ENCODE measurements at places on chromosomes 6 and 20. TPM values are rescaled to one million over a fixed set of nuclear protein-coding genes. Genes with fewer than 3 reads are reported as not detected.

TSHZ2 gene
- not detected for total RNA-seq

MLN gene
- total RNA-seq = not detected

NRSN1 gene
- not detected for total RNA-seq

NTSR1 gene
- 0.56 TPM for total RNA-seq

LINC00237 gene
- not detected for total RNA-seq

HLA-F gene
- not detected for total RNA-seq

C20orf202 gene
- total RNA-seq = not detected

TMC2 gene
- not detected for total RNA-seq

OLIG3 gene
- total RNA-seq = not detected

MMP24 gene
- 0.36 TPM for total RNA-seq

OPRL1 gene
- 0.36 TPM for total RNA-seq

XKR7 gene
- not detected for total RNA-seq

CST7 gene
- not detected for total RNA-seq

PARD6B gene
- total RNA-seq = 0.90 TPM

ADAM33 gene
- under 0.01 TPM for total RNA-seq

MYL9 gene
- total RNA-seq = 97.5 TPM

ZNF391 gene
- 0.28 TPM for total RNA-seq

PMEPA1 gene
- total RNA-seq = 1.4 TPM

PRDM1 gene
- 6.9 TPM for total RNA-seq

CRYBG1 gene
- total RNA-seq = 1.1 TPM

PTCRA gene
- not detected for total RNA-seq

BTNL2 gene
- total RNA-seq = not detected

EPB41L2 gene
- total RNA-seq = 85.7 TPM

TRIM10 gene
- total RNA-seq = not detected

MYB gene
- 0.90 TPM for total RNA-seq

PAK5 gene
- not detected for total RNA-seq

MYMX gene
- not detected for total RNA-seq

TGM3 gene
- total RNA-seq = not detected

BPIFB2 gene
- total RNA-seq = not detected

COL9A3 gene
- 0.28 TPM for total RNA-seq

SEC63 gene
- total RNA-seq = 8.6 TPM

EIF6 gene
- 215 TPM for total RNA-seq

IBTK gene
- 45.0 TPM for total RNA-seq

PRKN gene
- 0.28 TPM for total RNA-seq

TUBB gene
- total RNA-seq = 1,401 TPM

HLA-DRA gene
- not detected for total RNA-seq

HSPA1L gene
- 1.3 TPM for total RNA-seq

PERP gene
- 7.7 TPM for total RNA-seq

PRPH2 gene
- 0.83 TPM for total RNA-seq

OR2J1 gene
- not detected for total RNA-seq

OARD1 gene
- total RNA-seq = 2.3 TPM

CALHM4 gene
- total RNA-seq = not detected

FOXC1 gene
- total RNA-seq = 1.3 TPM

TRIM40 gene
- total RNA-seq = not detected

APOM gene
- total RNA-seq = 1.4 TPM

TRIM31 gene
- total RNA-seq = not detected

RIMS4 gene
- not detected for total RNA-seq

MATN4 gene
- not detected for total RNA-seq

MEP1A gene
- total RNA-seq = not detected

POU3F2 gene
- not detected for total RNA-seq

HLA-DPB1 gene
- total RNA-seq = 5.8 TPM

FRK gene
- total RNA-seq = under 0.01 TPM

ENPP5 gene
- total RNA-seq = under 0.01 TPM

DEFB132 gene
- not detected for total RNA-seq

CRISP2 gene
- total RNA-seq = not detected
